Activated T-helper 1 cell treated with anti-CD3 and anti-CD28 coated beads, Interleukin-12 subunit alpha, Interleukin-12 subunit beta, Interleukin-2, Interleukin-4 antibody, amounts not matched to agents 30 ng/mL and 10 ng/mL and 1 ng/mL, durations not matched to agents 14 hours and 24 hours and 36 hours (primary cell): ENCODE measurements at places on chromosomes 2 and 18. TPM values are rescaled to one million over a fixed set of nuclear protein-coding genes. Genes with fewer than 3 reads are reported as not detected.

SERPINB7 gene
- total RNA-seq = not detected in 2 replicates

UNC80 gene
- total RNA-seq = not detected in 2 replicates

TNFRSF11A gene
- total RNA-seq = 22.9 and 27.1 TPM in 2 replicates

- no peak for DNase-seq
Measured at GRCh38 chr18:58865033-58865590, 435 bp downstream of the ZNF532 start.

DNA sequence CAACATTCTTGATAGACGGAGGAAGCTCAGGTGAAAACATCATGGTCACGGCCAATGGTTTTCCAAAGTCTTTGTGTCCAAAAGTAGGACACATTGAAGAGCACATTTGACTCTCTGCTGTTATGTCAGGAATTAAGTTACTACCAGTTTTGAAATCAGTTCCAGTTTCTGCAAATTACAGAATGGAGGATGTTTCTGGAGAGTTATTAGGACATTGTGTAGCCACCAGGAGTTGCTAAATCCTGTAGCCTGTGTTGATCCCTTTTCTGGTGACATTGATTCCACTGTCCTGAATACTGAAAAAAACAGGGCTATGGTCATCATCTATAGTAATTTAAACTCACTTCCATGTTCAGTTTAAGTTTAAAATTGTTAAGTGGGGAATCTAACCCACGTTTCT lies 15.3 kb downstream of the UPP2 start:
- DNase-seq = no peak

DNA sequence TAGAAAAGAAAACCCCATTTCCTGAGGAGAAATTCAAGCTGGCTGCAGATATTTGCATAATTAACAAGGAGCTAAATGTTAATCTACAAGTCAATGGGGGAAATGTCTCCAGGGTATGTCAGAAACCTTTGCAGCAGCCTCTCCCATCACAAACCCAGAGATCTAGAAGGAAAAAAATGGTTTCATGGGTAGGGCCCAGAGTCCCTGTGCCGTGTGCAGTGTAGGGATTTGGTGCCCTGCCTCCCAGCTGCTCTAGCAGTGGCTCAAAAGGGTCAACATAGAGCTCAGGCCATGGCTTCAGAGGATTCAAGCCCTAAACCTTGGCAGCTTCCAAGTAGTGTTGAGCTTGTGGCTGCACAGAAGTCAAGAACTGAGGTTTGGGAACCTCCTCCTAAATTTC lies 290.2 kb upstream of the TMEFF2 start:
- DNase-seq = no peak

DNA sequence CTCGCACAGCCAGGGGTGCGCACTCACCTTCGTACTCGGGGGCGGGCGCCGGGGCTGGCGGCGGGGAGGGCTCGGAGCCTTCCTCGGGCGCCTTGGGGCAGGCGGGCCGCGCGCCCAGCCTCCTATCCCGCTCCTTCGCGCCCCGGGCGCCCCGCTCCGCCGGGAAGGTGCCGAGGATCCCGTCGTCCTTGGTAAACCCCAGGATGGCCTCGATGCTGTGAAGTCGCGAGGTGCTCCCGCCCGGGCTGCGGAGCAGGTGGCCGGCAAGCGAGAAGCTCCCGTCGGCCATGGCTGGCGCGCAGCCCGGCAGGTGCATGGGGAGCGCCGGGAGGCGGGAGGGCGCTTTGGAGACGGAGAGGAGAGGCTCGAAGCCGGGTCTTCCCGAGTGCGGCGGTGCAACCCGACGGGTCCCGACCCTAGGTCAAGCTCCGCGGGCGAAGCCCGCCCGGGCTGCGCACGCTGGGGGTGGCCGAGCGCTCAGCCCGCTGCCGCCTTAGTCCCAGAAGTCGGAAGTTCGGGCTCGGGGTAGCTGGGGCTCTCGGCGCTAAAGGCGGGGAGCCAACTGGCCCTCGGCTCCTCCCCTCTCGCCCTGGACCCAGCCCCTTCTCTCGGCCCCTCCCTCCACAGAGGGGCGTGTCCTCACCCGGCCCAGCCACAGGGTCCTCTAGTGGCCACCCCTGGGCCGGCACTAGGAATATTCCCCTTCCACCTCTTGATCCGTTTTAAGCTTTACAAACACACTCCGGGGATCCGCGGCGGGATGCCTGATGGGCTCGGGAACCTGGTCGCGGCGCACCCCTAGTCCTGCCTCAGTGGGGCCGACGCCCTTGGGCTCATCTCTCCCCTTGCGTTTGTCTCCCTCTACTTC lies at the start of gene RAX:
Gene RAX, minus strand, starts transcription at position 564 of the 868 bp plus-strand sequence. Its CDS starts 248 bp downstream, at position 316.
- DNase-seq = no peak

DNA sequence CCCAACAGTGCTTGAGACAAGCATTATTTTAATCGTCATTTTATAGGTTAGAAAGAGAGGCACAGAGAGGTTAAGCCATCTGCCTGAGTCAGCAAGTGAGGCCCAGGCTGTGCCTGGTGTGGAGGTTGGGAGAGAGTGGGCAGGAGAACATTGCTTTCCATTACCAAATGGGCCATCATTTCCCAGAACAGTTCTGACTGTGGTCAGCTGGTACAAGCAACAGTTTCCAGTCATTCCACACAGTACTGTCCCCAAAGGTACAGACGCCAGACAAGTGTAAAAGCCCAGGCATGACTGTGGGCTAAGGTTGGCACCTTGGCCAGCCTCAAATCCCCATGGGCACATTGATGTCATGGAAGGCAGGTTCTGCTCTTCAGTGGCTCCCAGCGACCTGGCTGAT lies 98.2 kb upstream of the LCLAT1 start:
- no peak for DNase-seq

DNA sequence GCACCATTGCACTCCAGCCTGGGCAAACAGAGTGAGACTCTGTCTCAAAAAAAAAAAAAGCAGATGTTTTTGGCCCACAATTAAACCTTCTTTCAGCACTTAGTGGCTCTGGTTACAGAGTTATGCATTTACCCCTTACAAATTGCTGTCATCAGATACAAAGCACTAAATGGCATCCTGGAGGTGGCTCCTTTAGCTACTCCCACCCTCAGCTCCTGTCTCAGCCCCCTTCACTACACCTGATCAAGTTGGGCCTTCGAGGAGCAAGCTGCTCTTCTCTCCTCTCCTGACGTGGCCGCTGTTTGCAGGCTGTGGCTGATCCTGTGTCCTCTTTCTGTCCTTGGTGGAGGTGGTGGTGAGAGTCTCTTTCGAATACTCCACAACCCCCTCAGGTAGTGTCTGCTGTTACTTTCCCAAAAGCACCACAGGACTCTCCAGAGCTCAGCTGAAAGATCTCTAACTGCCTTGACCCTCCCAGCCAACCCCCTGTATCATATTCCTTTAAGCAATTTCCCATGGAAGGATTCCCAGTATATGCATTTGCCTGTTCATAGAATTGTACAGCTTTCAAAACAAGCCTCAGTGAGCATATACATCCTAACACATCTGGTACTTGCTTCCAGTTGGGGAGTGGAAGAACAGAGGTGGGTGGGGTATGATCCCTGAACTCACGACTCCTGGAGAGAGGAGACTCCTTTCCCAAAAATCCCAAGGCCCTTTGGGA lies 285.9 kb downstream of the CLIP4 start:
- DNase-seq = no peak

- no peak for DNase-seq
Measured at GRCh38 chr18:12008842-12009580, 27.7 kb downstream of the IMPA2 start.

DNA sequence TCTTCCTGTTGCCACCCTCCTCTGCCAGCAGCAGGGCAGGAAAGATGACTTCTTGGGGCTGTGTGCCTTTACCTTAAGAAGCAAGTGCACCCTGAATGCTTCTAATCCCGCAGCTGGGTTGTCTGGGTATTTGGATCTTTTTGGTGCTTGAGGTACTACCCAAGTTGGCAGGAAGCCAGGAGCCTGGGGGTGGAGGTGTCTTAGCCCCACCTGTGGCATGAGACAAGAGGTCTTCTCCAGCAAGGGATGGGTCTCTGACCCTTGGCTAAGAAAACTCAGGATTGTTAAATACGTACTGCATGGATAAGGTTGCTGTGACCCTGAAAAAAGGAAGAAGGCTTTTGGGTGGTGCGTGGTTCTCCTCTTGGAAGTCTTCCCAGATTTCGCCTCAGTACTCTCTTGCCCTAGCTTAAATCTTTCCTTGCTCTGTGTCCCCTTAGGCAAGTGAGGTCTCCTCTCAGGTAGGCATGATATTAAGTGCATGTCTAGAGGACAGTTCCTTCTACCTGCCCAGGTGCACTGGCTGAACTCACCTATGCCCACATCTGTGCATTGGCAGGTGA lies 4.3 kb downstream of the HPCAL1 start:
- no peak for DNase-seq

- DNase-seq = no peak
Measured at GRCh38 chr2:101710471-101711318, 13.2 kb downstream of the MAP4K4 start.
